ENCODE measurements at places on chromosomes 3 and 15. TPM values are rescaled to one million over a fixed set of nuclear protein-coding genes. Genes with fewer than 3 reads are reported as not detected.

GRCh38 chr3:58287354-58287753 lies 18.7 kb upstream of the RPP14 start:
- DNase-seq: no peak

GRCh38 chr3:151813799-151814198 lies at the start of gene AADAC:
Gene AADAC (plus strand): TSS chr3:151814116. CDS start chr3:151814163, 47 bp downstream.
- no peak for DNase-seq

GRCh38 chr3:173109143-173109542 lies 31.9 kb downstream of the SPATA16 start:
- no peak for DNase-seq

DNA sequence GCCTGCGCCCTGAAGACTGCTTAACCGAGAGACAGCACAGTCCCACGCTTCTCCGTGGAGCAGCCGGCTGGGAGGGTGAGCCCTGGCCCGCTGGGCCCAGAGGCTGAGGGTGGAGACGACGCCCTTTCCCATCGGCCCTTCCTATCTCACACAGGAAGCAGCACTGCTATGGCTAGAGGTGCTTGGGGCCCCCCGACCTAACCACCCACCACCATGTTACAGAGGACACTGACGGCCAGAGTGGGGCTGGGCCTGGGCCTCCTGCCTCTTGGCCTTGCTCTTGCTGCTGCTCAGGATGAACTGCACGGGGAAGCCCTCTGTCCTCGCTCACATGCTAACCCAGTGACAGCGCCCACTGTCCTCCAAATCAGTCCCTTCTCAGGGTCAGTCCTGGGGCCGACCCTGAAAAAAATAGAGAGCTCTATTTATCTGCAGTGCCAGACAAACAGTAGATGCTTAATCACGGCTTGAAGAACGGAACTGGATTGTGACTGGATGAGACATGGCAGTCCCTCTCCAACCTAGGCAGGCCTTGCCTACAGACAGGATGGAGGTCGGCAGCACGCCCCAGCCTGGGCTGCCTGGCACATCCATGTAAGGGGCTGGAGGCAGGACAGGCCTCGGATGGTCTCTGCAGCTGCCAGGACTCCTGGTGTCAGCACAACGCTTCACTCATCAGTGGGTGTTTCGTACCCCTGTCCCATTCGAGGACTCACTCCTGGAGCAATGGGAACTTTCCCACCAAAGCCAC lies 14.2 kb downstream of the TMEM44 start:
- no peak for DNase-seq

DNA sequence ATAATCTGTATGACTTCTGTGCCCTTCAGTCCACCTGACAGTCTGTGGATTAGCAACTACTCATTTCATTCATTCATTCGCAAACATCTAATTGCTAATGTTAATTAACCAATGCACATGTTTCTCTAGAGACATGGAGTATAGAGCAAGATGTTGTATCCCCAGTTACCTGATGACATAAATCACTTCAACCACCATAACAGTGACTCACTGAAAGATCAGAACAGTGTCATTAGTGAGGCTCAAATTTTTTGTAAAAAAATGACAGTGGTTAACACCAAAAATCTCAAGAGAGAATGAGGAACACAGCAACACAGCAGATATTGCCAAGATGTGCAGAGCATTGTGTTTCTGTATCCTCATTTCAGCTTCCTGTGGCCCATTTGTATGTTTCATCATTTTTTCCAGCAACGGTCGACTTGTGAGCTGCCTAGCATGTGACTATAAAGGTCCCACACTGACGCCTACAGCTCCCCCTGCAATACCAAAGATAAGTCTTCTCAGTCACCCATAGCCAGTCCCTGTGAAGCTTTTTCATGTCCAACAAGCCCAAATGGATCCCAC lies 3.7 kb upstream of the PLD1 start:
- no peak for DNase-seq

GRCh38 chr3:10505050-10505790 lies at the start of gene ATP2B2:
Gene ATP2B2 (minus strand): TSS chr3:10505586. CDS start chr3:10449543, 56,043 bp downstream.
- no peak for DNase-seq

Gene SCN11A
- polyA plus RNA-seq: 2.5 TPM
